ENCODE measurements at places on chromosomes 13 and 19. TPM values are rescaled to one million over a fixed set of nuclear protein-coding genes. Genes with fewer than 3 reads are reported as not detected.

The NLRP11 gene
- not detected for total RNA-seq

The PGLYRP1 gene
- not detected for total RNA-seq

The RFPL4A gene
- total RNA-seq, result not detected

The DOCK6 gene
- total RNA-seq, result 188 TPM

The ZNF486 gene
- 4.2 TPM for total RNA-seq

The NKG7 gene
- total RNA-seq, result not detected

GRCh38 chr13:112325142-112325808 is 50.9 kb upstream of the SPACA7 start:
- no peaks in the 10 kb centered on the region for H3K4me1 ChIP-seq
- no peak overlapping the region for H3K27ac ChIP-seq
- H3K27me3 ChIP-seq, result peaks cover 36% of the 10 kb centered on the region
- DNase-seq, result no peak
- no peak overlapping the region for H3K4me3 ChIP-seq

GRCh38 chr13:28283600-28283999 is 145.3 kb downstream of the PAN3 start:
- no peaks in the 10 kb centered on the region for H3K27me3 ChIP-seq
- no peak overlapping the region for H3K4me3 ChIP-seq
- H3K4me1 ChIP-seq, result no peaks in the 10 kb centered on the region
- H3K36me3 ChIP-seq, result peaks cover 72% of the 10 kb centered on the region
- DNase-seq, result no peak

DNA sequence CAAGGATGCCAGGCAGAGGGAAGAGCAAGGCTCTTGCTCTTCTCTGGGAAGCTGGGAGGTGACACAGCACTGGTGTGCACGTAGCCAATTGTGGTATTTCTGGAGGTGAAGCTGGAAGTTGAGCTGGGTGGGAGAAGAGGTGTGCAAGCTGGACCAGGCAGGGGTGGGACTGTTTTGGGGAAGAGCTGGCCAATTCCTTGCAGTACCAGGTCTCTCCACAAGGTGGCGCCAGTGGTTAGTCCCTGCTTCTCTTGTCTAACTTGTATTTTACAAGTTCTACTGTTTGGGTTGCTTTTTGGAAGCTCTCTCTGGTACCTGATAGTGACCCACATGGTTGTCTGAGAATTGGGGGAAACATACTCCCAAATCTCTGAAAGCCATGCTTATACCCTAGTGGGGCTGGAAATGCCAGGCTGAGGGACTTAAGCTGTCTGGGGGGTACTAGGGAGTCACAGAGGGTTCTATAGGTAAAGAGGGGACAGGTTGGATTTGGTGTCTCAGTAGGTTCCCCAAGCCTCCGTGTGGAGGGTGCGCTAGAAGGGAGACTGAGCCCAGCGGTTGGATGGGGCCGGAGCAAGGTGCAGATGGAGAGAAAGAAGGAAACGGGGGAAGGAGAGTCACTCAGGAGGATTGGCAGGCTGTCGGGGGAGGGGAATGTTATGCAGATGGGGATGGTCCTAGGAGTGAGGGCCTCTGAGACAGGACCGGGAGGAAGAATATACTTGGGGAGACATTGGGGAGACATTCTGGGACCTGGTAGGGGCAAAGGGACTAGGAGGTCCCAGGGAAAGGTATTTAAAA is 3.0 kb downstream of the HPN start:
- H3K27me3 ChIP-seq, result peaks cover 5% of the 10 kb centered on the region
- peaks cover 36% of the 10 kb centered on the region for H3K4me1 ChIP-seq
- DNase-seq, result no peak
- H3K36me3 ChIP-seq, result no peaks in the 10 kb centered on the region
- H3K27ac ChIP-seq, result no peak overlapping the region

DNA sequence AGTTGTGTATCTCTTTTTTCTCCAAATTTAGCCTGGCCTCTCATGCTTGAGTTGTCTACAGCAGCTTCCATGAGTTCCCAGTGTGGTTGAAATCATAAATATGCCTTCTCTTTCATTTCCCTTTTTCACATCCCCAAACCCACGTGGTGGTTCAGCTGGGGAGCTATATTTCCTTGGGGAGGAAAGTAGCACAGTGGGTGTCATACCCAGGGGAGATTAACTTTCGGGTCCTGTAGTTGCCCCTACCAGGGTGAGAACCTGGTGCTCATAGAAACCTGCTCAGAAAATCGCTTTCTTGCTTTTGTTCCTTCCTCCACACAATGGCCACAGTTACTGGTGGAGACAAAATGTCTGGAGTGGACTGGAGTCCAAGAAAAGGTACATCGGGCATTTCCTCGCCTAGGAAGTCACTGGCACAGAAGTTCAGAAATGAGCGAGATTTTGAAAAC is 7.0 kb upstream of the LILRA4 start:
- no peak overlapping the region for H3K4me3 ChIP-seq
- H3K27ac ChIP-seq, result no peak overlapping the region
- H3K36me3 ChIP-seq, result no peaks in the 10 kb centered on the region
- H3K27me3 ChIP-seq, result peaks cover 3% of the 10 kb centered on the region

- no peaks in the 10 kb centered on the region for H3K27me3 ChIP-seq
- peaks cover 18% of the 10 kb centered on the region for H3K36me3 ChIP-seq
- H3K27ac ChIP-seq, result no peak overlapping the region
- H3K4me3 ChIP-seq, result no peak overlapping the region
These were observed 32.6 kb downstream of the PDE4A start for GRCh38 chr19:10452726-10453618.

- H3K4me1 ChIP-seq, result no peaks in the 10 kb centered on the region
- H3K27ac ChIP-seq, result no peak overlapping the region
- H3K4me3 ChIP-seq, result no peak overlapping the region
- no peak for DNase-seq
- peaks cover 22% of the 10 kb centered on the region for H3K36me3 ChIP-seq
These were observed 9.3 kb upstream of the MISP start for GRCh38 chr19:741506-742131.

DNA sequence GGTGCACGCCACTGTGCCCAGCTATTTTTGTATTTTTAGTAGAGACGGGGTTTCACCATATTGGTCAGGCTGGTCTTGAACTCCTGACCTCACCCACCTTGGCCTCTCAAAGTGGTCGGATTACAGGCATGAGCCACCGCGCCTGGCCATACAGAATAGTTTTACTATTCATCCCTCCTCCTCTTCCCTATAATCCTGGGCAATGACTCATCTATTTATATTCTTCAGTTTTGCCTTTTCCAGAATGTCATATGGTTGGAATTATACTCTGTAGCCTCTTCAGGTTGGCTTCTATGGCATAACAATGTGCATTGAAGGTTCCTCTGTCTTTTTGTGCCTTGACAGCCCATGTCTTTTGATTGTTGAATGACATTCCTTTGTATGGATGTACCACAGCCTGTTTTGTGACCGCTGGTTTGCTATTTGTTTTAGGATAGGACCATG is 22.2 kb upstream of the LRP3 start:
- H3K4me1 ChIP-seq, result peaks cover 10% of the 10 kb centered on the region
- no peaks in the 10 kb centered on the region for H3K27me3 ChIP-seq
- no peak for DNase-seq
- no peak overlapping the region for H3K27ac ChIP-seq
- no peaks in the 10 kb centered on the region for H3K36me3 ChIP-seq
- no peak overlapping the region for H3K4me3 ChIP-seq

GRCh38 chr13:76860706-76861105 is 25.5 kb downstream of the KCTD12 start:
- H3K27me3 ChIP-seq, result no peaks in the 10 kb centered on the region
- peaks cover 5% of the 10 kb centered on the region for H3K4me1 ChIP-seq
- H3K27ac ChIP-seq, result no peak overlapping the region
- DNase-seq, result no peak

DNA sequence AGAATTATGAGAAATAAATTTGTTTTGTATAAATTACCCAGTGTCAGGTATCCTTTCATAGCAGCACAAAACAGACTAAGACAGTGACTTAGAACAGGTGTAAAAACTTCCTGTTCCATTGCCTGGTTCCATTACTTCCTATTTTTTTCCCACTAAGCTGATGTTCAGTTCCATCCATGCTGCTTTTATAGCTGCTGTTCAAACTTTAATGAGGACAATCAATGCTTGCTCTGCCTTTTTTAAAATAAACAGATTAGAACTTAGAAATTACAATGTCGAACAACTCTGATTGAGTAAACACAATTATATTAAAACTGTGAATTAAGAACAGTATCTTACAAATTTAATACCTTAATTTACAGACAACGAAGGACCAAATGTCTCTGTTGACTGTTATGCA is 818.9 kb downstream of the OLFM4 start:
- no peak overlapping the region for H3K4me3 ChIP-seq
- H3K27ac ChIP-seq, result no peak overlapping the region

DNA sequence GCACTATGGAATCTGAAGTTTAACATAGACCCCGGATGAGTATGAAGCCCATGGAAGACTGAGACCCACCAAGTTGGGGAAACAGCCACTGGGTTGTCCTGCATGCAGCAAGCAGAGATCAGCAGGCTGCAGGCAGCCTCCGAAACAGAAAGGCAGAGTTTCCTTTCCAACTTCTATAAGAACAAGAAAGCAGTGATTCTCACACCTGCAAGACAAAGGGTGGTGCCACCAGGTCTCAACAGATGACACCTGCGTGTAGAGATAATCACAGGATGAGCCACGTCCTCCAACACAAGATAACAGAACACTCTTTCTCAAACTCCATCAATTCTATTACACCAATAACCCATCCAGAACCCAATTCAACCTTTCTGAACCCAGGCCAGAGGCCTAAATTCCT is 457.9 kb downstream of the FOXO1 start:
- DNase-seq, result no peak
- H3K4me3 ChIP-seq, result no peak overlapping the region
- H3K4me1 ChIP-seq, result peaks cover 5% of the 10 kb centered on the region
- H3K27ac ChIP-seq, result no peak overlapping the region

DNA sequence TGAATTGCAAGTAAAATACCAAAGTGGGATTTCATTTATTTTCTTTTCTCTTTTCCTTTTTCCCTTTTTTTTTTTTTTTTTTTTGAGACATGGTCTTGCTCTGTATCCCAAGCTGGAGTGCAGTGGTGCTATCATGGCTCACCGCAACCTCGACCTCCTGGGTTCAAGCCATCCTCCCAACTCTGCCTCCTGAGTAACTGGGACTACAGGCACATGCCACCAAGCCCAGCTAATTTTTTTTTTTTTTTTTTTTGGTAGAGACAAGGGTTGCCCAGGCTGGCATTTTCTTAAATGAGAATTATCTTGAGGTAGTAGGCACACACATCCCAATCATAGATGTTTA is 68.5 kb upstream of the GPR183 start:
- peaks cover 18% of the 10 kb centered on the region for H3K36me3 ChIP-seq
- H3K4me3 ChIP-seq, result no peak overlapping the region
- H3K4me1 ChIP-seq, result no peaks in the 10 kb centered on the region
- H3K27me3 ChIP-seq, result no peaks in the 10 kb centered on the region
- no peak for DNase-seq

- no peaks in the 10 kb centered on the region for H3K27me3 ChIP-seq
- peaks cover 10% of the 10 kb centered on the region for H3K4me1 ChIP-seq
- H3K36me3 ChIP-seq, result no peaks in the 10 kb centered on the region
- no peak overlapping the region for H3K27ac ChIP-seq
- DNase-seq, result no peak
These were observed 194.1 kb downstream of the TDRD3 start for GRCh38 chr13:60590800-60591747.

DNA sequence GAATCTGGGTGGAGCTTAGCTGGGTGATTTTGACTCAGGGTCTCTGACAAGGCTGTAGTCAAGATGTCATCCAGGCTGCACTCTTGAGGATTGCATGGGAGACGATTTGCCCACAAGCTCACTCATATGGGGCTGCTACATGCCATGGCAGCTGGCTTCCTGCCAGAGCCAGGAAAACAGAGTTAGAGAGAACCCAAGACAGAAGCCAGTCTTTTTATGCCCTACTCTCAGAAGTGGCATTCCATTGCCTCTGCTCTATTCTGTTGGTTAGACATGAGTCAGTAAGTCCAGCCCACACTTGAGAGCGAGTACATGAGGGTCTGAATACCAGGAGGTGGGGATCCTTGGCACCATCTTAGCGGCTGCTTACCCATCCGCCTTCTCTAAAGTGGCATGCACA is 9.5 kb downstream of the POLR1D start:
- H3K27me3 ChIP-seq, result no peaks in the 10 kb centered on the region
- DNase-seq, result no peak
- peaks cover 32% of the 10 kb centered on the region for H3K4me1 ChIP-seq
- peaks cover 5% of the 10 kb centered on the region for H3K36me3 ChIP-seq
- no peak overlapping the region for H3K4me3 ChIP-seq

DNA sequence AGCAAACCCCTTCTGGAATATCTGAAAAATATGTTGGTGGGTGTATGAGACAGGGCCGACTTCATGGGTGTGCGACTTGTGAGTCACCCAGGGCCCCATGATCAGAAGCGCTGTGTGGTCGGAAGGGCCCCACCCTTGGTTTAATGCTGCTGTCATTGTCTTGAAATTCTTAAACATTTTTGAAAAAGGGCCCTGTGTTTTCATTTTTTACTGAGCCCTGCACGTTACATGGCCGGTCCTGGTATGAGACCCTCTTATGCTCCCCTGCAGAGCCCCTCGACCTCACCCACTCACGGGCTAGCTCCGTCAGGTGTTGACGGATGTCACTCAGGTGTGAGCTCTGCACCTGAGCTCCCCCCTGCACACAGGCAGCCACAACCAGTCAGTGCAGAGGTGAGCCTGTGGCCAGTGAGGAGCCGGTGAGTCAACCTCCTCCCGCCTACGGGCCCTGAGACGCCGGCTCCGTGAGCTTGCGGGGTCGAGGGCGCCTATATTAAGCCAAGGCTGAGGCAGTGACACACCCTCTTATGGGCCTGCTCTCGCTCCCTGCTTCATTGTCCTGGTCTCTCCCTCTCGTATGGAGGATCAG is 27.7 kb downstream of the GADD45B start:
- no peak overlapping the region for H3K4me3 ChIP-seq
- H3K36me3 ChIP-seq, result no peaks in the 10 kb centered on the region
- H3K27ac ChIP-seq, result peak overlapping the region; percentile 61
- DNase-seq, result no peak
- no peaks in the 10 kb centered on the region for H3K27me3 ChIP-seq

- no peak overlapping the region for H3K27ac ChIP-seq
- DNase-seq, result no peak
- H3K27me3 ChIP-seq, result peaks cover 18% of the 10 kb centered on the region
- no peak overlapping the region for H3K4me3 ChIP-seq
- peaks cover 6% of the 10 kb centered on the region for H3K4me1 ChIP-seq
These were observed 20.1 kb downstream of the ERFL start for GRCh38 chr19:41907994-41908615.

- H3K27me3 ChIP-seq, result no peaks in the 10 kb centered on the region
- no peak for DNase-seq
- no peak overlapping the region for H3K4me3 ChIP-seq
- no peaks in the 10 kb centered on the region for H3K4me1 ChIP-seq
- H3K36me3 ChIP-seq, result no peaks in the 10 kb centered on the region
- H3K27ac ChIP-seq, result no peak overlapping the region
These were observed 696.6 kb downstream of the LIG4 start for GRCh38 chr13:107518780-107519179.

GRCh38 chr13:110390567-110390966 is 83.5 kb downstream of the COL4A2 start:
- no peak overlapping the region for H3K27ac ChIP-seq
- H3K4me1 ChIP-seq, result peaks cover 15% of the 10 kb centered on the region
- no peaks in the 10 kb centered on the region for H3K36me3 ChIP-seq
- H3K4me3 ChIP-seq, result no peak overlapping the region
- no peak for DNase-seq

- H3K27me3 ChIP-seq, result peaks cover 34% of the 10 kb centered on the region
- no peak overlapping the region for H3K4me3 ChIP-seq
- no peak for DNase-seq
- no peak overlapping the region for H3K27ac ChIP-seq
- no peaks in the 10 kb centered on the region for H3K36me3 ChIP-seq
These were observed 154.7 kb upstream of the ZNF536 start for GRCh38 chr19:30217461-30217860.

All from suprapubic skin (tissue), 4 donors.